ENCODE measurements at places on chromosomes 3 and 15. TPM values are rescaled to one million over a fixed set of nuclear protein-coding genes. Genes with fewer than 3 reads are reported as not detected.
A peak's percentile ranks its signal among the peaks of the same experiment; 100 is the strongest.

GRCh38 chr3:52535411-52536111 lies 844 bp upstream of the UQCC5 start:
- no peak for DNase-seq

DNA sequence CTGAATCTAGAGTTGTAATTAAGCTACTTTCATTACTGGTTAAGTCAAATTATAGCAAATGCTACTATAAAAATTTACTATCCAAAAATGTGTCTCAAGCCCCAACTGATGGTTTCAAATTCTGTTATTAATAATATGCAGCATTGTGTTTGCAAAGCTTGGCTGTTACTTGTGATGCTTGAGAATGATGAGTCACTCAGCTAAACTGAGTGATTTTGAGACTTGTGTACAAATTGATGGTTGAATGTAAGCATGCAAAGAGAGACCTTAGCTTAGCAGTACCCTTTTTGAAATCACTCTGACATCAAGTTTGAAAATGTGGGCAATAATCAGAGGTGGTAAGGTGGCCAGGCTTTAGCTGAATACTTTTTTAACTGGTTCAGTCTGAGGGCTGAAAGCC lies 27.6 kb downstream of the OPA1 start:
- DNase-seq = no peak

- no peak for DNase-seq
Observed at GRCh38 chr15:101194546-101195125, 57.2 kb downstream of the CHSY1 start.

- no peak for DNase-seq
Observed at GRCh38 chr3:50516440-50516871, 13.0 kb upstream of the CACNA2D2 start.

- no peak for DNase-seq
Observed at GRCh38 chr3:71536376-71536965, 47.1 kb downstream of the FOXP1 start.

GRCh38 chr15:60392986-60393790 lies 4.6 kb downstream of the ANXA2 start:
- DNase-seq = peak; percentile 92

- no peak for DNase-seq
Observed at GRCh38 chr3:156732715-156733421, 58.5 kb downstream of the TIPARP start.

DNA sequence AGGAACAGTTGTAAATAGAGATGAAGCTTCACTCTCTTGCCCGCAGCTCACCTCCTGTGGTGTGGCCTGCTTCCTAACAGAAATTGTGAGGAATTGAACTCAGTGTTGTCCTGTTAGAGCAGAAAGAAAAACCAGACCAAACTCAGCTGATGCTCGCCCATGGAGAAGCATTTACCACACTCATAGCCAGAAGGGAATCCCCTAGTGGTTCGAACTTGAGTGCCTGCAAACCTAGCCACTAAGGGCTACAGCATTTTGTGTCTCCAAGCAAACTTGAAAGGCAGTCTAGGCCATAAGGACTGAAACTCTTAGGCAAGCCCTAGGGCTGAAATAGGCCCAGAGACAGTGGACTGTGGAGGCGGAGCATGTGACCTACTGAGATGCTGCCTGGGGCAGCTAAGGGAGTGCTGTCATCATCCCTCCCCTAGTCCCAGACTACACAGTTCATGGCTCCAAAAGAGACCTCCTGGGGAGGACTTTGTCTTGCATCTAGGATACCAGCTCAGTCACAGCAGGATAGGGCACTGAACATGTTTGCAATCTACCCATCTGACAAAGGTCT lies 44.5 kb upstream of the MCTP2 start:
- no peak for DNase-seq

GRCh38 chr3:138381413-138381901 lies 33.1 kb downstream of the MRAS start:
- no peak for DNase-seq

DNA sequence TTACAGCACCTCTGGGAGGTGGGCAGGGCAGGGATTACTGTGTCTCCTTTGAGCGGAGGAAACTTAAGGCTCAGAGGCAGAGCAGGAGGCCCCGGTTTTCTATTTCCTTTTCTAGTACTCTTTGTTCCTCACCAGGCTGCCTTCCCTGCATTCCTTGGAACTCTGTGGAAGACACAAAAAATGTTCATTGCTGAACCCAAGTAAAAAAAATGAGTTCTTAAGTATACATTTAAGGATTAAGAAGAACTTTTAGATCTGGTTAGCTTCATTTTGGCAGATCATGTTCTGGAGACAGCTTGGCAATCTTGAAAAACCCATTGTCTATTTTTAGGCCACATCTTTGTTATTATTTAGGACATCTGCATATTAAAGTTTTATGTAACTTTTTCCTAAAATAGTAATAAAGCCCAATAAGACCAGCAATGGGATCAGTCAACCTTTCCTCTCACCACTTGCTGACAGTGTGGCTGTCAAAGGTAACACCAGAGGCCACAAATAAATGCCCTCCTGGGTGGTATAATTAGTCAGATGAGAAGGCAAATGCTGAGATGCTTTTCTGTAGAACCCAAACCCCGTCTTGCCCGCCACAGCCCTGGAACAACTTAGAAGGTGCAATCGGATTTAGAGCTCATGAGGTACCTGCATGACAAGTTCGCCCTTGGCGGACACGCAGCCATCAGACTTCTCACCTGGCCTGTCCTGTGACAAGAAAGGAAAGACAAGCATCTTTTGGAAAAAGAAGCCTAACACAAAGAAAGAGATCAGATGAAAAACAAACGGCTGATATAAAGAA lies 97.2 kb downstream of the DGKG start:
- DNase-seq = no peak

- peak; percentile 76 for DNase-seq
Observed at GRCh38 chr3:194100856-194101390, 35.0 kb upstream of the HES1 start.

- DNase-seq = no peak
Observed at GRCh38 chr3:45575386-45575923, 19.1 kb upstream of the LIMD1 start.

DNA sequence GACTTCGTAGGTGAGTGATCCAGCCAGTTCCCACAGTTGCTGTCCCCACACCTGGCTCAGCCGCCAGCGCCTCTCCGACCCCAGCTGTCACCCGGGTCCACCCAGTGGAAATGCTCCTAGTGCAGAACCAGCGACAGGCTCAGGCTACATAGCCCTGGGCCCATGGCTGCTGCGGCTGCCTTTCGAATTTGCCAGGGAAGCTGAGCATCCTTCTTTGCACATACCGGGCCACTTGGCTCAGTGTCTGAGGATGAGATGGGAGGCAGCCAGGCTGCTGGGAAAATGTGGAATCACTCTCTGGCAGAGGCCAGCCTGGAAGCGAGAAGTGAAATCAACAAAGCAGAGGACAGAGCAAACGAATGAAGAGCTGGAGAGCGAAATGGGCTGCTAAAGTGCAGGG lies 80.1 kb downstream of the ST8SIA2 start:
- DNase-seq = no peak

DNA sequence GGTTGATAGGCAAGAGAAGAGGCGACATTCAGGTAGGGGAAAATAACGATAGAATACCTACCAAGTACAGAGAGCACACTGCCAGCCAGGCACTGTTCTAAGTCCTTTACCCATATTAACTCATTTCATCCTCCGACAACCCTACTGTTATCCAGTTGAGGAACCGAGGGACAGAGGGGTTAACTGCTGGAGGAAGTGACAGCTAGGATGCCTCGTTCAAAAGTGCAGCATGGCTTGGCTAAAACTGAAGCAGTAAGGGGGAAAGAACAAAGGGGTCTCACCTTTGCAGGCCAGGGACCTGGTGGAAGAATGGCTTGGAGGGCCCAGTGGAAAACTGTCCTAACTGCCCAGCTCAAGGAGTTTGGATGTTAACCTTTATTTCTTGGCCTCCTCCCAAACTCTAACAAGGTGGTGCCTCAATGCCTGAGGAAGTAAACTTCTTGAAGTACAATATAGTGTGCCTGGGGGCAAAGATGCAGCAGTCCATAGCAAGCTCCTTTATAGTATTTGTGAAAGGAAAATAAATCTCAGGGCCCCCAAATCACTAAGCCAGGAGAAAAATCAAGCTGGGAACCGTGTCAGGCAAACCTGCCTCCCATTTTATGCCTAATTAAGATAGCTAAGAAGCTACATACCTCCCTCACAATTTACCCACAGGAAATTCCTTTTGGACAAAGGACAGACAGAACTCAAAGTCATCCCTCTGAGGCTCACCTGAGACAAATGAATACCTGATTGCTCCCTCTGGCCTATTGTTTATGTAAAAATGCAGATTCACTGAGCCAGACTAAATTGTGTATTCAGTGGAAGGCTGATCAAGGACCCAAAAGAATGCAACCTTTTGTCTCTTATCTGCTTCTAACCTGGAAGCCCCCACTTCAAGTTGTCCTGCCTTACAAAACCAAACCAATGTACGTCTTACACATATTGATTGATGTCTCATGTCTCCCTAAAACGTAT lies 1.6 kb upstream of the ITGB5 start:
- DNase-seq = no peak

GRCh38 chr15:27248251-27248650 lies 277.3 kb downstream of the GABRG3 start:
- no peak for DNase-seq

GRCh38 chr3:59316688-59317275 lies 267.0 kb upstream of the CFAP20DC start:
- no peak for DNase-seq

GRCh38 chr3:142963516-142964448 lies at the start of gene PAQR9:
TSS of gene PAQR9 (minus strand) at chr3:142963674. CDS start at chr3:142963336, 338 bp downstream.
- DNase-seq = peak; percentile 51

GRCh38 chr3:73516631-73517030 lies 108.1 kb downstream of the PDZRN3 start:
- DNase-seq = no peak

DNA sequence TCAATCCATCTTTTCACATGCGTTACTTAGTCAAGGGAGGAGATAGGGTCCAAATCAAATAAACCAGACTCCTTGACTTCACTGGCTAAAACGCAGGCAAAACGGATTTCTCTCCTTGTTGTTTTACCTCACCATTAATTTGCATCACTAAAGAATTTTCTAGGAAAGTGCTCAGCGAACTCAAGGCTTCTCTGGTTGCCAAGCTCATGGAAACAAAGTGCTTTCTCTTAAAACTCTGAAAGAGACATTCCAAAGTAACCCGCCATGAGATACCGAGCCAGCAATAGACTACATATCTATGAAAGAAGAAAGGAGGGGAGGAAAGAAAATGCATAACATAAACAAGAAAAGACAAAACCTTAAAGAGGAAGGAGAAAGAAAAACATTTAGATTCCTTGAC lies 211.7 kb upstream of the WNT5A start:
- DNase-seq = no peak

DNA sequence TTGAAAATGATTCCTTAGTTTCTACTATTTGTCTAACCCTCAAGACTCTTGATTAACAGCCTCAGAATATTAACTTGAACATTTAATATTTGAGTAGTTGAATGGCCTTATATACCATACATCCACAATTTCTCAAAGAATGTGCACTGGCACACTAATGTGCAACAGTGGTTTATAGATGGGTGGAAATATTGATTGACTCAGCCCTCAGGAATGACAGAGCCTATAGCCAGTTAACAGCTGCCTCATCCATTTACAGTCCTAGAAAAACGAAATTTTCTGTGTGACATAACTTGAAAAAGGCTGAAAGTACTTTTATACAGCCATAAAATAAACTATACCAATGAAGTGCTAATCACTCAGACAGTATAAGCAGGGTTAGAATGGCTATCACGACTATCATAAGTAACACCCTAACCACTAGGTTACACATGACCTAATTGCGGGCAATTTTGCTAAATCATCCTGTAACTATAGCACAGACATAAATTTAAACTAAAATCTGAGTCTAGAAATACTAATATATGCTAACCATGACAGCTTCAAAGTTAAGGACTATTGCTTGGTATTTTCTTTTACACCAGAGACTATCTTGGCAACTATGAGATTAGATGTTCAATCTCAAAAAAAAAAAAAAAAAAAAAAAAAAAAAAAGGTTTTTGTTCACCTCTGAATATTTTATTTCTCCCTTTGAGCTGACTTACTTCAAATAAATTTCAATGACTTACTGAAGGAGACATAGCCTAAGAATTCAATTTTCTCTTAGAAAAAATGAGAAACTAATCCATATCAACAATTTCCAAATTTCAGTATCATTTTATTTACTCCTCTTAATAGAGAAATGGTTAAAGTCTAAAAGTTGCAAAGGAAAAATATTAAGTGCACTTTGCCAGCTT lies 9.3 kb downstream of the SECISBP2L start:
- DNase-seq = no peak

- no peak for DNase-seq
Observed at GRCh38 chr3:194072097-194072428, 63.9 kb upstream of the HES1 start.

- peak; percentile 67 for DNase-seq
Observed at GRCh38 chr3:196712514-196713413, 587 bp downstream of the PIGX start.

- DNase-seq = peak; percentile 51
Observed at GRCh38 chr3:10945683-10946287, 46.8 kb upstream of the SLC6A1 start.

GRCh38 chr3:53892286-53892637 lies 603 bp upstream of the SELENOK start:
- DNase-seq = no peak

DNA sequence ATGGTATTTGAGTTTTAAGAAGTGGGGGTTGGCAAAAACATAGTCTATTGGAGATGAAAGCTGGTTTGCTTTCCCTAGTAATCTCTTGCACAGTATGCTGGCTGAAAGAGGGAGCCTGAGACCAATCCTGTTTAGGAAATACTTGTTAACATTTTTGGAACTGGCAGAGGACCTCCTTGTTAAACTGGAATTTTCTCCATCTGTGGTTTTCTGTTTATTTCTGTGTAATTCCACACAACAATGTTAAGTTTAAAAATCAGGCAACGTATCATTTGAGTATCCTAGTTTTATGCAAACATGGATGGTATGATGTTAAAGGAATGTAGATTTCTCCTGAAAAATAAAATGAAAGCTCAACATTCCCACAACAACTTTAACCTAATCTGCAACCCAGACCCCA lies 536.0 kb upstream of the TBL1XR1 start:
- no peak for DNase-seq

GRCh38 chr3:121515313-121515712 lies 30.5 kb downstream of the POLQ start:
- no peak for DNase-seq

- DNase-seq = no peak
Observed at GRCh38 chr3:112357930-112358780, 25.2 kb downstream of the CD200 start.

- DNase-seq = no peak
Observed at GRCh38 chr3:134624537-134625287, 26.1 kb downstream of the KY start.

- peak; percentile 90 for DNase-seq
Observed at GRCh38 chr15:80072285-80072994, 13.0 kb downstream of the ZFAND6 start.

GRCh38 chr3:27387625-27388024 lies 18.4 kb upstream of the NEK10 start:
- DNase-seq = no peak

Gene KAT2B
- 17.3 TPM for polyA plus RNA-seq

Gene BTLA
- polyA plus RNA-seq = 0.55 TPM

Gene ACTL6A
- 44.8 TPM for polyA plus RNA-seq

Gene MUSTN1
- 5.4 TPM for polyA plus RNA-seq

Gene ZNF80
- polyA plus RNA-seq = not detected

Gene KBTBD8
- polyA plus RNA-seq = 3.4 TPM

Gene DUOXA1
- 0.89 TPM for polyA plus RNA-seq

Gene ST6GAL1
- polyA plus RNA-seq = 0.45 TPM

Gene GRAMD1C
- polyA plus RNA-seq = 5.5 TPM

Gene ISLR
- polyA plus RNA-seq = 0.45 TPM

Gene EFHB
- 0.45 TPM for polyA plus RNA-seq

Gene GBE1
- 8.9 TPM for polyA plus RNA-seq

Data from small intestine (tissue), 16 donors.